ENCODE measurements at places on chromosomes 2 and 18.

DNA sequence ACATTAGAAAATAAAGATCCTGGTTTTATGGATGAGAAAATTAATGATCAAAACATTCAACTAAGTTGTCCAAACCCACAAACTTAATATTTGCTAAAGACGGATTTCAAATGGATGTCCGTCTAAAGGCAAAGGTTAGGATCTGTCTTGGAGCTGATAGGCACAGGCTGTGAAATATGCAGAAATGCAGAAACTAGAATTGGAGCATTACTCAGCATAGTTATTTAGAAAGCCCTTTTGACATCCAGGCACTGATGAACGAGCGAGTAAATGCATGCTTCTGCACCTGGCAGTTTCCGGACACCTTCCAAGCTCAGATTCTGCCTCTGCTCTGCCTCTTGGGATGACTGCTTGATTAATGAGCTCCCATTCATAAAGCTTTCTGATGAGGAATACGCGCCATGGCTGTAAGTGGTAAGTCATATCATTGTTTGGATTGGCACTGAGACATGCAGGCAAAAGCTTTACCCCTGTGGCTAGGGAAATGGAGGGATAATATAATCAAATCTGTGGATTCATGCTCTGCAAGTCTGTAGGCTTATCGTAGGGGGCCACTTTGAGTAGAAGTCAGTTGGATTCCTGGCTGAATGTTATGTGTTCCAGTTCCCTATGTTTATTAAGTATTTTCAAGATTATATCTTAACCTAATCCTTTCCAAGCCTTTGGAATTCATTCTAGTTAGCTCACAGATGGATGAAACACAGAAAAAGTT, 2176.3 kb upstream of the CELF4 start:
- DNase-seq = no peak

- no peak for DNase-seq
Observed at GRCh38 chr2:33484042-33484621, 7.7 kb downstream of the RASGRP3 start.

DNA sequence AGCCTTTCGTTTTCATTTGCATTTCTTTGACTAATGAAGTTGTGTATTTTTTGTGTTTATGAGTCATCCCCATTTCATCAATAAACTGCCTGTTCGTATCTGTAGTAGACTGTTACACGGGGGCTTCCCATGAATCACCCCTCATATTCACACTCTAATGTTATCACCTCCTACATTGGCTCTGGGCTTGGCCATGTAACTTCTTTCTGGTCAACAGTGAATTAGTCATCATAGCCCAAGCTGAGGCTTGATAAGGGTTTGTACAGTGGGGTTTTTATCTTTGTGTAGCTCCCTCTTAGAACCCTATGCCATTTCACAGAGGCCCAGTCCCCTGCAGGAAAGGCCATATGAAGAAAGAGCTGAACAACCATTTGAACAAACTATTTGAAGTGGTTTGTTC, 151.0 kb downstream of the CCBE1 start:
- no peak for DNase-seq

GRCh38 chr2:1927896-1928568, 183.7 kb upstream of the PXDN start:
- no peak for DNase-seq

GRCh38 chr2:24160761-24161160, 14.1 kb upstream of the FAM228A start:
- DNase-seq = no peak

- DNase-seq = peak; percentile 3
Observed at GRCh38 chr2:71612581-71613402, 159.4 kb downstream of the DYSF start.

DNA sequence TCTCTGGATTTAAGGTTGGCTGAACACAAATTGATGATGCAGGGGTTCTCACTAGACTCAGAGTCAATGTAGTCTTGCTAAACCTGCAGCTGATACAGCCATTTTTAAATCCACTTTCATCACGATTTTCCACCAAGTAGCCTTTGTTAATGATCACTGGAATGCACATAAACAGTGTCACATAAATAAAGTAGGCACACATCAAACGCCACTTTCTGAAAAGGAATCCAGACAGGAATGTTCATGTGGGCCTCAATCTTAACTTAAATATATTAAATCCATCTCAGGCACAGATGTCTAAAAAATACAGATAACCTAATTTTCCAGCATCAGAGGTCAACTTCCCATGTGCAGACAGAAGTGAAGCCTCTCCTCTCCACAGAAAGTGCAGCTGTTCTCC, 58.3 kb downstream of the LAMA1 start:
- DNase-seq = no peak

- DNase-seq = no peak
Observed at GRCh38 chr18:47800248-47800647, 130.2 kb downstream of the SMAD2 start.

DNA sequence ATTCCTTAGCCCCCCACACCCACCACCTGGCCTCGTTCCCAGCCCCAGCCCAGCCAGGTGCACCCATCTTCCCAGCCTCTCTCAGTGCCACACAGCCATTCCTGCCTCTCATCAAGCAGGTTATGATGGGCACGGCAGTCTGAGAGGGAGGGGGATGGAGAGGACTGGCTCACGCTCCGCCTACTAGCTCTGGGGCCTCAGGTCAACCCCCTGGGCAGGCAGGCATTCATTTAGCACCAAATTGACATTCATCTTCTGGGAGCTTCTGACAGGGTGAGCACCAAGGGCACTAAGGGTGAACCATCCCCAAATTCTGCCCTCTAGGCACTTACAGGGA, 66.2 kb upstream of the FOSL2 start:
- DNase-seq = no peak

GRCh38 chr2:237598468-237599208, 8.1 kb upstream of the RAB17 start:
- peak; percentile 58 for DNase-seq

GRCh38 chr18:22348521-22349316, 69.0 kb downstream of the CTAGE1 start:
- DNase-seq = no peak

DNA sequence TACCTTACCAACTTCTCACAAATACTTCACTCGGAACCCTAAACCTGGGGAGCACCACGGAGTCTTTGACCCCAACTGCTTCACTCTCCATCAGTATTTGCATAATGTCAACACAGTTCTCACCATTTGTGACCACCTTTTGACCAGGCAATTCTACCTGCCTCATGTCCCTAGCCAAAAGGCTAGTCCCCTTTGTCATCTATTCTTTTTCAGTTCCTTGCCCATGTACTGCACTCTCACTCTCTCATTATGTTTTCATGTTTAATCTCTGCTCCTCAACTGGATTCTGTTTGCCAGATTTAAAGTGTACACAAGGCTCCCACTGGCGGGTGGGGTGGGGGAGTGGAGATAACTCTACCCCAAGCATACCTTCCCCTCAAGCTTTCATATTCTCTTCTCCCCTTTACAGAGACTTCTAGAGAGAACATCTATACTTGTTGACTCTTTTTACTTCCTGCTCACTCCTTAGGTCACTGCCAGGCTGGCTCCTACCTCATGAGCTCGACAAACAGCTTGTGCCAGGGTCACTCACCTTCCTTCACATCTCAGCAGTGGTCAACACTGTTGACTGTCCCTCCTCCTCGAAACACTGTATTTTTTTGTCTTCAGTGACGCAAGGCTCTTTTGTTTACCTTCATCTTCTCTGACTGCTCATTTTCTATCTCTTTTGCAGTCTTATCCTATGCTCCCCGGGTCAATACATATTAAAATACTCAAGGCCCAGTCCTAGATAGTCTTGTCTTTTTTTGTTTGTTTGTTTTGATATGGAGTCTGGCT, 88.7 kb upstream of the MAP4K3 start:
- DNase-seq = no peak

- DNase-seq = no peak
Observed at GRCh38 chr2:132779206-132779721, 109.3 kb upstream of the LYPD1 start.

DNA sequence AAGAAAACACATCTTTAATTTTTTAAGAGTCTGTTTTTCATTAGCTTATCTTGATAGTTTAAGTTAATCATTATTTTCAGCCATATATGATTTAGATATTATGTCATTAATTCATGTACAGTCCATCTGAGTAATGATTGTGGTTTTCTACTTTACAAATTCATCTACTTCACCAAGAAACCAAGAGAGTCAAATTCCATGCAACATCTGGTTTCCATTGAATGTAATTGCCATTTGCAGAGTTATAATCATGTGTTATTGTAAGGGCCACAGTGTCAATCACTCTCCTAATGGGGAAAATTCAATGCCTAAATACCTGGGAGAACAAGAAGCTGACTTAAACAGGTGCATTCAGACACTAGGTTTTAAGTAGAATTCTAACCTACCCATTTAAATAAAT, 217.2 kb upstream of the OSR1 start:
- no peak for DNase-seq

DNA sequence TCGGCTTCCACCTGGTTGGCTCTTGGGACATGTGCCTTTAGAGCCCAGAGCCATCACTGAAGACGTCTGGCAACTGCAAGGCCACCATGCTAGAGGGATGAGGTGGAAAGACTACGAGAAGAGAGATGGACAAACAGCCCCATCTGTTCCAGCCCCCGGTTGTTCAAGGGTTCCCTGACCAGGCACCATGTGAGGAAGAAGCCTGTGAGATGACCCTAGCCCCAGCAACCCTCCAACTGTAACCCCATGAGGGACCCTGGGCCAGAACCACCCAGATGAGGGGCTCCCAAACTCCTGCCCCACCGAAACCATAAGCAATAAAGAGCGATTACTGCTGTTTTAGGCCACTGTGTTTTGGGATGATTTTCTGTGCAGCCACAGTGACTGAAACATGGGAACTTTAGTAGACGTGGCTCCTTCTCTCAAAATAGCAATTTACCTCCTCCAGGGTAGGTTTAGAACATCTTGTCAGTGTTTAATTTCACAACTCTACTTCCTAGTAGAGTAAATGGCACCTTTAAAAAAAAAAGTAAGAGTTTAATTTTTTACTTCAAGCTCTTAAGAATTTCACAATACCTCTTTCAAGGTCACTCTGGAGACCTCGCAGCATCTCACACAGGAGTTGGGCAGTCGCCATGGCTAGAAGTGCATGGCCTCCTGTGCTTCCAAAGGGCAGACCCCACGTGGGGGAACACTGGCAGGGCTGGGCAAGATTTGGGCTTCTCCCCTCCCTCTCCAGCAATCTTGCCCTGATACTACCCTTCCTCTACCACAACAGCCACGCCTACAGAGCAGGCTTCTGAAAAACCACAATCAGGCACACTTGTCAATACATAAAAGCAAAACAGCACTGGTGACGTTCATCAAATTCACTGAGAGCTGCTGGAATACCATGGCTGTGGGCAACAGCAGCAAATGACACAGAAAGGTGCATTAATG, 48.8 kb downstream of the TMEM163 start:
- no peak for DNase-seq

DNA sequence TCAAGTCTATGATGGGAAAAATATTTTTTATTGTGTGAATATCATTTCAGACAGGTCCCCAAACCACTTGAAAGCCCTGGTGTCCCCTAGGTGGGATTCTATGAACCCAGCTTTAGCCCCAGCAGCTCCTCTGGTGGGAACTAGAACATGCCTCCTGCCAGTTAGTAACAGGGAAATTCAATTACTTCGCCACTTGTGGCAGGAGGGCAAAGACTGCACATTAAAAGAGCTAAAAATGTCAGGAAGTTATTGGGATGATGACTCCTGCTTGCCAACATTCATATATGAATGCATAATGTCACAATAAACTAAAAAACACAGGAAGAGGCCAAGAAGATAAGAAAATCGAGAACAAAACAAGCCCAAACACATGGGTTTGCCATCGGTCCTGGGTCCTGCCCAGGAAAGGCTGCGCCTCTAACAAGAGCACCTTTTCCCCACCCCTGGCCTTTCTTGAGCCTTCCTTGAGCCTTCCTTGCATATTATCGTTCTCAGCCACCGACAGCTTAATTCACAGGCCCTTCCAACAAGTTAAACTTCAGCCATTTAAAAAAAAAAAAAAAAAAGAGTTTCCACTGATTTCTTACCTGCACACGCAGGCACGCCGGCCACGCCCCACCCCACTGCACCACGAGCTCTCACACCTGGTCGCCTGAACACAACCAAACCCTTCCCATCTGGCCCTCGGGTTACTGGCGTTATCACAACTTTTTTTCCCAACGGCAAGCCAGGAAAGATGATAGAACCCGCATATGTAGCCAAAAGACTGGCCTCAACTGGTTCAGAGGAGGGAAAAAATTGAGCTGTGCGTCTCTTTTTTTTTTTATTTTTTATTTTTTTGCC, 23.4 kb downstream of the BCL11A start:
- no peak for DNase-seq

GRCh38 chr18:74299162-74299561, 7.4 kb upstream of the CYB5A start:
- DNase-seq = no peak

DNA sequence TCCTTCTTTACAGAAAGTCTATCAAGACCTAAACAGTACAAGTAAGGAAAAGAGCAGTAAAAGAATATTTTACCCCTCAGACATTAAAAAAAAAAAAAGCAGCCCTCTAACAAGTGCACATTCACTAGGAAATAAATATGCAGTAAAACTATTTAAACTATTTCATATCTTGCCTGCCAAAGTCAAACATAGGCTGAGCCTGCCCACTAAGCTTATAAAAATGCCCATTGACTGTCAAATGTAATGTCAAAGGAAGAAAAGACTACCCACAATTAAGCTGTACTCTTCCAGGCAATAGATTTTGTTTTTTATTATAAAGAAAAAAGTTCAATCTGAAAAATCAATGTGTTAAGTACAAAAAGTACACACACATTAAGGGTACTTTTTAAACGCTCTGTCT, 11.8 kb downstream of the ALS2 start:
- no peak for DNase-seq

GRCh38 chr2:167581961-167582574, 665.3 kb downstream of the STK39 start:
- no peak for DNase-seq

- no peak for DNase-seq
Observed at GRCh38 chr18:48897531-48897930, 53.2 kb downstream of the SMAD7 start.

GRCh38 chr18:35740656-35741055, 159.1 kb downstream of the GALNT1 start:
- DNase-seq = no peak

- no peak for DNase-seq
Observed at GRCh38 chr18:29248805-29249204, 1071.9 kb upstream of the CDH2 start.

DNA sequence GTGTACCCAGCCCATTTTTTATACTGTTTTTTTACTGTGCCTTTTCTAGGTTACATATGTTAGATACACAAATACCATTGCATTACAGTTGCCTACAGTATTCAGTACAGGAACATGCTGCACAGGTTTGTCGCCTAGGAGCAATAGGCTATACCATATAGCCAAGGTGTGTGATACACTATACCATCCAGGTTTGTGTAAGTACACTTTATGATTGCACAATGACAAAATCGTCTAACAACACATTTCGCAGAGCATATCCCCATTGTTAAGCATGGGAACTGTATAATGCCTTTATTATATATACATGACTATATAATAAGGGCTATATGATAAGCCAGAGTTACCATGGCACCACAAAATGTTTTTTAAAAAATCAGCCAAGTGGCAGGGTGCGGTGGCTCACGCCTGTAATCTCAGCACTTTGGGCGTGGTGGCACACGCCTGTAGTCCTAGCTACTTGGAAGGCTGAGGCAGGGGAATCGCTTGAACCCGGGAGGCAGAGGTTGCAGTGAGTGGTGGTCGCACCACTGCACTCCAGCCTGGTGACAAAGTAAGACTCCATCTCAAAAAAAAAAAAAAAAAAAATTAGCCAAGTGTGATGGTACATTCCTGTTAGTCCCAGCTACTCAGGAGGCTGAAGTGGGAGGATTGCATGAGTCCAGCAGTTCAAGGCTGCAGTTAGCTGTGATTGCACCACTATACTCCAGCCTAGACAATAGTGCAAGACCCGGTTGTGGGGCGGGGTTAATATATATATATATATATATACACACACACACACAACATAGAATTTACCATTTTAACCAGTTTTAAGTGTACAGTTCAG, 2.8 kb upstream of the CENPA start:
- no peak for DNase-seq
